ENCODE measurements at places on chromosomes 6 and 20.

- no peak for DNase-seq
These were observed 6.8 kb upstream of the PI16 start for GRCh38 chr6:36947570-36948351.

- DNase-seq = no peak
These were observed 21.6 kb upstream of the MYB start for GRCh38 chr6:135159531-135159930.

GRCh38 chr20:35311409-35311808, 19.2 kb upstream of the FAM83C start:
- no peak for DNase-seq

DNA sequence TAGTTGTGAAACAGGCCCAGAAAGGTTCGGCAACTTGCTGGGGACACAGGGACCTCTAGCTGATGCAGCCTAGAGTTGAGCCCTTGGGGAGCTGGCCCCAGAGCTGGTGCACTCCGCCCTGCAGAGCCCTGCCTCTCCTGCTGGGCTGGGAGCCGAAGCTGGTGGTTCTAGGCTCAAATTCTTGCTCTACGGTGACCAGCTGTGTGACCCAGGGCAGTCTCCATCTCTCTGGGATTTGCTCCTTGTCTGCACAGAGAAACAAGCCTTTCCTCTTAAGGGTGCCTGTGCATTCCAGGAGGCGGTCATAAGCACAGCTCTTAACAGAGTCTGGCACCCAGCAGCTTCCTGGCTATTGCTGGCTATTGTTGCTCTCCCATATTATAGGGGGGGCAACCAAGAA, 47.4 kb downstream of the RBM38 start:
- no peak for DNase-seq

GRCh38 chr6:118735320-118735719, 83.9 kb upstream of the CEP85L start:
- DNase-seq = peak; percentile 42

Data from hematopoietic multipotent progenitor cell treated with erythropoietin and hydrocortisone succinate and interleukin-3 and kit ligand, for 4 days (in vitro differentiated cells).